ENCODE measurements at places on chromosomes 6 and 20.

GRCh38 chr20:3603108-3603507 lies 60.1 kb downstream of the GFRA4 start:
- no peak for ATAC-seq

DNA sequence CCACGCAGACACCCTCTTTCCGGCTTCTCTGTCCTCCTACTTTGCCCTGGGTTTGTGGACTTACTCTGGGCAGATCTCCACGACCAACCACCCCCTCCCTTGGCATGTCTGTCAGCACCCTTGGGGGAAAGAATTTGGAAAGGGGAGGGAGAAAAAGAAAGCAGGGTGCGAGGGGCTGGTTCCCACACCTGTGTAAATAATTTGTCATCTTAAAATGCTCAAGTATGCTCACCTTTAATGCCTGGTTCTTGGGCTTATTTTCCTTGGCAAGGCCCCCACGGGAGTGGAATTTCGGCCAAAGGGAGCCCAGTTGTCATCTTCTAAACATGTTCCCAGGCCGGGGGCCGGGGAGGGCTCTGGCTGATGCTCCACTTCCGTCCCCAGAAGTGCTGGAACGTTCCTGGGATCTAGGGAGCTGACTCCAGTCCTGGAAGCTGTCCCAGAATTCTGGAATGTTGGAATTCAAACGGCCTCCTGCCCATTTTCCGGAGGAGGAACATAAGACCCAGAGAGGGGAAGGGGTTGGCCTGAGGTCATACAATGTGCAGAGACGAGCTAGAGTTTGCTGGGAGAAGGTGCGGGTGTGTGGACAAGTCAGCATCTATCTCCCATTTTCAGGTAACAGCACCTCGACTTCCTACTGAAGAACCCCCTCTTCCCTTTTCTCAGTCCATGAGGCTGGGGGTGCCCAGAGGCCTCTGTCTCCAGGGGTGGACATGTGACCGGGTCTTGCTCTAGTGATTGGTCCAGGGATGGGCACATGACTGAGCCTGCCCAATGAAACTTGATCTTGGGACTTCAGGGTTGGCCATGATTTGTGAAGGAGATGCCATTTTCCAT lies 122.3 kb downstream of the CEBPB start:
- no peak for ATAC-seq

- no peak for ATAC-seq
Measured at GRCh38 chr6:38272222-38272621, 367.5 kb downstream of the BTBD9 start.

DNA sequence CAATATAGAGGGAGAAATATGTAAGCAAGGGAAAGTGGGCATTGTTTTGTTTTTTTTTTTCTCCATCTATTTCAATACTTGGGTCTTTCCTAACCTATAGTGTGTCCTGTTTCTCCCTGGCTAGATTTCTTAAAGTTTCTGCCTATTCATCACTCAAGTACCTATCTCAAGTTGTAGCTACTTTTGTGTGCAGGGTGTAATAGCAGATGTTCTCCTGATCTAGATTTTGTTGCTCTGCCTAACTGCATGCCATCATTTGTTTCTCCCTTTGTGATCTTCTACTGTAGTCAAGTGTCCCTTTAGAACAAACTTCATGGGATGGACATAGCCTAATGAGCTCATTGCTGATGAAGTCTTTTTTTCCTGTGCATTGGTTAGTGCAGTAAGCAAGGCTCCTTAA lies 45.8 kb downstream of the TOP1 start:
- ATAC-seq, result no peak

- ATAC-seq, result no peak
Measured at GRCh38 chr20:36573798-36574365, 485 bp downstream of the TGIF2 start.

- ATAC-seq, result no peak
Measured at GRCh38 chr6:14381829-14382677, 264.5 kb downstream of the CD83 start.

DNA sequence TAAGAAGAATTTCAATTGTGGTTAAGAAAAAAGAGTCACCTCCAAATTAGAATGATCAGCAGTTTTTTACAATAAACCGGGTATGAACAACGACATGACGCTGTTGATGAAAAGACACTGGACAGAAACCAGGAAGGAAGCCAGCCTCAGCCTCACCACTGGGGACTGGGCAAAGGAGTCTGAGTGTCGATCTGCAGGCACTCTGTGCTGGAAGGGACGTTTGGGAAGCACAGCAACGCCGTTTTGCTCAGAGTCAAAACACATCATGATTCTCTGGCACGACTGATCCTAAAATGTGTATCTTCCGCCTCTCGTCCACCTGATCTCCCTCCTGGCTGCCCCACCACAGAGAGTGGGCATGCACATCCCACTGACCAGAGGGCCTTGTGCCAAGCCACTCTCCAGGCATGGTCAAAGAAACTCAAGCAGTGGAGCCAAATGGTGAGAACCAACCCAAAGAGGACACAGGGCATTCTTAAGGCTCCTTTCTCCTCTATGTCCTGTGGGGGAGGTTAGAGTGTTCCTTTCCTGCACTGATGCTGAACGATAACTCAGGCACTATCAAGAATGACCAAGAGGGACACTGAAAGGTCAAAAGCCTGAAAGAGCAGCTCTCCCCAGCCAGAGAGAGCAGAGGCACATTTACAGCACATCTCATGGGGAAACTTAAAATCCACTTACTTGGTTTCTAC lies 68.8 kb downstream of the AGPAT4 start:
- no peak for ATAC-seq

DNA sequence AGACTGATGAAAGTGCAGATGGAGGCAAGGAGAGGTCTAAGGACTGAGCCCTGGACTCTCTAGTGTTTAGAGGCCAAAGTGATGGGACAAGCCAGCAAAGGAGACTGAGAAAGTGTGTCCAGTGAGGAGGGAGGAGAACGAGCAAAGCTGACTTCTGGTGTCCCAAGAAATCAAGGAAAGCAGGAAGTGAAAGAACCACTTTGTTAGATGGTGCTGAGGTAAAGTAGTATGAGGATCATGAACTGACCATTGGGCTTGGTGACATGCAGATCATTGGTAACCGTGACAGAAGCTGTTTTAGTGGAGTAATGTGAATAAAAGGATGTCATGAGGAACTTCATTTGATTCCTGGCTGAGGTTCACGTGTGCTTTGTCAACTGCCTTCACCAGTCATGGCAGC lies 108.4 kb downstream of the SLX4IP start:
- no peak for ATAC-seq

DNA sequence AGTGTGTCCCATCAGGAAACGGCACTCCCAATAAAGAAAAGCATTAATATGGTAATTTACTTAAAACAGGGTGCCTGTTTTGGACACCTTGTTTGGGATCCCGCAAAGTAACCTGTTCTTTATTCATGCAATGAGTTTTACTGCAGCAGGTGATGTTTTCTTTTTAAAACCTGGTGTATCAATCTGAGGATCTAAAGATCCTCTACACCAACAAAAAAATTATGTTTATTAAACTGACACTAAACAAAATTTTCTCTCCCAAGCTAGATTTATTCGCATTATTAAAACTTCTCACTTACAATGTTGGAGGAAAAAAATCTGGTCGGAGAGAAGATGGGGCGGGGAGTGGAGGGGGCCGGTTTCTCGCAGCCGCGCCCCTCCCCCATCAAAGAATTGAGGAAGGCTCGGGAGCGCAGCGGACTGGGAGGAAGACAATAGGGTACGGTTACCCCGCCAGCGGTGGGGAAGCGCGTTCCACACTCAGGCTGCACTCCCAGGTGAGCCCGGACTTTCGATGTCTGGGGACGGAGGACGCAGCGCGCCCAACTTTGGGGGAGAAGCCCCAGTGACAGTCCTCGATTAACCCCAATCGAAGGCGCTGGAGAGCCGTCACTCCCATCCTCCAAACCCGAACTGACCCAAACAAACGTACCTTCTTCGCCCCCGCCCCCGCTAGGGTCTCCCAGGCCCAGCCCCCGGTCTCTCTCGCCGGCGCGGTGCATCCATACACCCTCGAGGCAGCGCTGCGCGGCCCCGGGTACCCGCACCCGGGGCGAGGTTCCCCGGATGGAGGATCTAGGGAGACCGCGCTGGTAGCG lies 1.3 kb downstream of the CD24 start:
- ATAC-seq, result no peak
